ENCODE measurements at places on chromosomes 2 and 18. TPM values are rescaled to one million over a fixed set of nuclear protein-coding genes. Genes with fewer than 3 reads are reported as not detected.

- no peaks in the 10 kb centered on the region for H3K36me3 ChIP-seq
- peaks cover 24% of the 10 kb centered on the region for H3K4me1 ChIP-seq
- H3K4me3 ChIP-seq = no peak overlapping the region
Measured at GRCh38 chr2:168190590-168191336, 56.6 kb downstream of the STK39 start.

- peak overlapping the region; percentile 96 for H3K27ac ChIP-seq
- H3K4me1 ChIP-seq = peaks cover 45% of the 10 kb centered on the region
- H3K4me3 ChIP-seq = no peak overlapping the region
- DNase-seq = peak; percentile 86
Measured at GRCh38 chr2:113281910-113282746, 3.4 kb upstream of the PAX8 start.

The USP14 gene
- 102 TPM for total RNA-seq

- H3K36me3 ChIP-seq = no peaks in the 10 kb centered on the region
- no peaks in the 10 kb centered on the region for H3K4me1 ChIP-seq
- H3K4me3 ChIP-seq = no peak overlapping the region
- no peak for DNase-seq
- peaks cover 4% of the 10 kb centered on the region for H3K27me3 ChIP-seq
Measured at GRCh38 chr18:47799376-47799775, 131.1 kb downstream of the SMAD2 start.
